NCI-H1105 treated with DMSO at 0.1 percent for 48 hours (cell line): ENCODE measurements at places on chromosomes 6 and 20.

GRCh38 chr6:163607792-163608191, 193.3 kb downstream of the QKI start:
- no peak for DNase-seq

- no peak for DNase-seq
Measured at GRCh38 chr6:83870649-83871048, 11.2 kb downstream of the CYB5R4 start.

- DNase-seq, result no peak
Measured at GRCh38 chr6:3409699-3410384, 47.0 kb downstream of the SLC22A23 start.

DNA sequence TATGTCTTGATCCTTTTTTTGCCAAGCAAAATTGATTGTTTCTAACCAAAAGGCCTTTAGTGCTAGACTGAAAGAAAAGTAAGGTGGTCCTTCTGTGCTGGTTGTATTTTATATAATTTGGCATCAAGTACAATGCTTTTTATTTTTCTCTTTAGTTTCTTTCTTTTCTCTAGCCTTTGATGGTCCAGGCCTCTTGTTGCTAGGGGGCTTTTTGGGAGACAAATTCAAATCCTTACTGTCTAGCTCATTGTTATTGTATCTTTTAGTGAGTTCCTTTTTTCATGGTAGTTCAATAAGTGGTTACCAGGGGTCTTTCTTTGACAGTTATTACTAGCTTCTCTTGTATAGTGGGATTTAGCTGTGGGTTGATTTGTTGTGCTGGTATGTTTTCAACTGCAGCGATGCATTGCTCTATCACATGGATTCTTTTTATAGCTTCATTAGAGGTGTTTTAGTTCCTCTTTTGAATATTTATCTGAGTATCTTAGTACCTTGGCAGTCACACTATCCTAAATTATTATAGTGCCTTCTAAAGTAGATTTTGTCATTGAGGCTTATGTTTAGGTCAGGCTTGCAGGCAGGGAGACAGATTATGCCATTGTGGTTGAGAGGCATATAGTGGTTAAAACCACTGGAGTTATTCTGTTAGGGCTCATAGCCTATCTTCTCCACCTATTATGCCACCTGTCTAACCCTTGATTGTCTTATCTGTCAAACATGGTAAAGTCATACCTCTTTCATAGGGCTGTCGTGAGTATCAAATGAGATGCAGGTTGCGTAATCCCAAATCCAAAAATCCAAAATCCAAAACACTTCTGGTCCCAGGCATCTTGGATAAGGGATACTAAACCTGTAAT, 49.5 kb downstream of the KCNS1 start:
- DNase-seq, result no peak

DNA sequence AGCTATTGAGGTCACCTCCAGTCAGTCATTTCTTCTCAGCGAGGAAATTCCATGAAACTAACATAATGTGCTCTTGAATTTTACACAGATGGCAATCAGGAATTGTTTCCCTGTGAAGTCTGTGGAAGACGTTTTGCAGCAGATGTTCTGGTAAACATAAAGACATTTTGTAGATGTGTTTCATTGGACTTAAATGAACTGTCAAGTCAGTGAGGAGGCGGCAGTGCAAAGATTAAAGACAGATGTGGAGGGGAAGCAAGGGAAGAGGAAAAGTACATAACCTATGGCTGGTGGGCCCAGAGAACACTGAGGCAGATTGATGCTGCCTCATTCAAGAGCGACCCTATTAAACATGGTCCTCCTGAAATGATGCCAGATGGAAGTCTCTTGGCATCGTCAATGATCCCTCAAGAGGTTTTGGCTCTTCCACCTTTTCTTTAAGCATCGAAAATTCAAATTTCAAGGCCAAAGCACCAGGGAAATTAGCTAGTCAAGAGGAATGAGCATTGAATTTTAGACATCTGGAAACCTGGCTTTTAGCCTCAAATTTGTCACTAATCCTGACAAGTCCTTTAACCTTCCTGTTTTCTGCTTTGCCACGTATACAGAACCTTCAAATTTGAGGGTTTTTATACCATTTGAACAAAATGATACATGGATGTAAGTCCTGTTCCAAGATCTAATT, 20.1 kb downstream of the ZC2HC1B start:
- DNase-seq, result no peak

- no peak for DNase-seq
Measured at GRCh38 chr6:45555981-45556771, 178.4 kb upstream of the SUPT3H start.

DNA sequence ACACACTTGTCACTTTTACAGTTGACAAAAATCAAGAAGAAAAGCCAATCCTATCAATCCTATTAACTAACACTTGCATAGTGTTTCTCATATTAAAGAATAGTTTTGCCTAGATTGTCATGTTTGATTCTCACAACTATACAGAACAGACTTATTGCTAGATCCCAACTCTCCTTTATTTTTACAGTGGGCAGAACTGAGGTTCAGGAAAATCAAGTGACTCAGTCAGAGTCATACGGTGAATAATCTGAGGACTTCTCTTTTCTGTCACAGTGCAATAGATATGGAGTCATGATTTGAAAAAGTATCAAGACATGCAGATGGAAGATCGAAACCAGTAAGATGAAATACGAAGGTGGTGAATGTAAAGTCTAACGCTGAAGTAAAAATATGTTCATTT, 195.1 kb upstream of the CITED2 start:
- no peak for DNase-seq

DNA sequence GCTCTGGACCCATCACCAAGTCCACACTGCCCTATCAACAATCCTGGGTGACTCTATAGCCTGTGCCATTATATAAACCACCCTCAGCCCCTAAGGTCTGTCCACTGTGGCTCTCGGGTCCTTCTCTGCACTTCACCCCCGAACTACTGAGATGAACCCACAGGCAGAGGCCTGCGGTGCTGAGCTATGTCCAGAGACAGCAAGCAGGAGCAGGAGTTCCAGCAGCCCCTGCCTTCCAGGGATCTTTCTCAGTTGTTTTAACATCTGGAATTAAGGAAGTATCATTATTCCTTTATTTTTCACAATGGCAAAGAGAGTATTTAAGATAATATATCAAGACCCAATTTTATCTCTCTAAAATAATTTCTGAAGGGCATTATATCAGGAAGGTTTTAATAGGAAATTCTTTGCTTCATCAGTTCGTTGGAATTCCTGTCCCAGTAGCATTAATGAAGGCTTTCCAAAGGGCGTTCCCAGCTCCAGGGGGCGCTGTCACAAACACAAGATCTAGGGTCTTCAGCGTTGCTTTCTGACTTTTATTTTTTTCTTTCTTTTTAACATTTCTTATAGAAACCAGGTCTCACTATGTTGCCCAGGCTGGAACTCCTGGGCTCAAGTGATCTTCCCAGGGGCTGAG, 27.3 kb downstream of the RRBP1 start:
- no peak for DNase-seq
